SK-N-DZ (cell line): ENCODE measurements at places on chromosomes 4 and X.

- DNase-seq = no peak
Observed at GRCh38 chr4:40055511-40055862, 1.2 kb upstream of the N4BP2 start.

- DNase-seq = no peak
Observed at GRCh38 chr4:921830-922331, 10.2 kb downstream of the GAK start.

GRCh38 chr4:83369831-83370639 is 35.4 kb upstream of the HPSE start:
- DNase-seq = no peak

DNA sequence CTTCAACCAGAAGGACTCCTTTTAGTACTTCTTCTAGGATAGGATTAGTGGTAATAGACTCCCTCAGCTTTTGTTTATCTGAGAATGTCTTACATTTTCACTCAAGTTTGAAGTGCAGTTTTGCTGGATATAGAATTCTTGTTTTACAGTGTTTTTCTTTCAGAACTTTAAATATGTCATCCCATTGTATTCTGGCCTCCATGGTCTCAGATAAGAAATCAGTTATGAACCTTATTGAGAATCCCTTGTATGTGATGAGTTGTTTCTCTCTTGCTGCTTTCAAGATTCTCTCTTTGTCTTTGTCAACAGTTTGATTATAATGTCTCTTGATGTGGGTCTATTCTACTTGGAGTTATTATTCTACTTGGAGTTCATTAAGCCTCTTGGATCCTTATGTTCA is 116.1 kb upstream of the CITED1 start:
- no peak for DNase-seq

DNA sequence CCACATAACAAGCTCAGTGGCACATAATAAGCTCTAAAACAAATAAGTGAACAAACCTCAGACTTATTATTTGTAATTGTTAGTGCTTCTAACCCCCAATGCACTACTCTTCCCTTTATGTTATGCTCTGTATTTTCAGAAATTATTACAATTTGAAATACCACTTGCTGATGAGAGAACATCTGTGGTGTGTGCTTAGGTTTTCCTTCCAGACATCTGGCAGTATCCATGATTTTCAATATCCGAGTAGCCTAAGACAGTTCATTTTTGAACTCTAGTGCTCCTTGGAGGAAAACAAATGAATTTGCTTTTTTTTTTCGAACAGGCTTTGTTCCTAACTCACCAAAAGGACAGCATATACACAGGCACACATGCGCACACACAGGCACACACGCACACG is 278.7 kb upstream of the CLNK start:
- DNase-seq = no peak

- DNase-seq = no peak
Observed at GRCh38 chrX:154019633-154020528, at the start of gene IRAK1. IRAK1 (minus strand) TSS chrX:154019902; CDS start chrX:154019812, 90 bp downstream.

GRCh38 chrX:23911126-23911835 is 3.5 kb downstream of the CXorf58 start:
- DNase-seq = no peak

DNA sequence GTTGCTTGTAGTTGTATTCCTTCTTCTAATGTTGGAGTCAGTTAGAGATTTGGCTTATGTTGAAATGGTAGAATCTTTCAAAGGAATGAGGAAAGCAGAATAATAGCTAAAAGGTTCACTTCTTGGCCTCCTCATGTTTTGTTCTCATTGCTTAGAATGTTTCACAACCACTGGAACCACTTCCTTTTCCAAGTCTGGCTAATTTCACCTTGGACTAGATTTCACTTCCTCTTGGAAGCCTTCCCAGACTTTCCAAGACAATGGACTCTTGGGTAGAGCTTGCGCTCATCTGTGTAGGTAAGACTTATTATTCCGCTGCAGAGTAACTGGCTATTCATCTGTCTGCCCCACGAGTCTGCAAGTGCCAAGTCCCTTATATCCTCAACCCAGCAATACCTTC is 8.3 kb downstream of the SPATA18 start:
- DNase-seq = no peak

DNA sequence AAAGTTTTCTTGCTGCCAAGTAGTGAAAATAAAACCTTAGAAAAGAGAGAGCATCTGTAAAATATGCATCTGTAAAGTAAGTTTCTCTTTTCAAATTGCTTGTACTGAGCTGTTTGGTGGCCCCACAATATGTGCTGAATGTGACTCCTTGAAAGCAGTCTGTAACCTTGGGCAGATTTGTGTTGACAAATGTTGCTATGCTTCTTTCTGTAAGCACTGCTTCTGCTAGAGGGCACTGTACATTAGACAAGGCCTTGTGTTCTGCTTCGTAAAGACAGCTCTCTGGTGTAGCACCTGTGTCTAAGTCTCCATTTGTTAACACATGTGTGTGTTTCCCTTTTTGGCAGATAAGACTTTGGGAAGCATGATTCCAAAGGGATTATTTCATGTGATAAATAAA is 56.6 kb upstream of the NRK start:
- DNase-seq = no peak

DNA sequence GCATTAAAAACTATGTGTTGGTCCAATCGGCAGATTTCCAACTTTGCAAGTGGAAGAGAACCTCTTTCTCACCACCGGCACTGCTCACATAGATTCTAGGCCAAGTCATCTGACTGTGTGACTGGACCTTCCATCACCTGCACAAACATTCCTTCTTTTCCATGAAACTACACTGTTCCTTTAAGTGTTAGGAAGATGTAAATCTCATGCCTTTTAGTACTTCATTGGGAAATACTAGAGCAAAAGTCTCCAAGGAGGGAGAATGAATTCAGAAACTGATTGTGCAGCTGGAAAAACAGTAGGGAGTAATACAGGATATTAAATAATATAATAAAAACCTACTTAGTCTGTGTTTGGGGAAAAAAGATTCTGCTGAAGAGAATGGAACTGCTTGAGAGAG is 238.2 kb downstream of the GPC3 start:
- DNase-seq = no peak
